Neural crest cell (in vitro differentiated cells): ENCODE measurements at places on chromosomes 16 and 17. TPM values are rescaled to one million over a fixed set of nuclear protein-coding genes. Genes with fewer than 3 reads are reported as not detected.

The CLCN7 gene
- 74.5 and 82.4 TPM in 2 replicates for total RNA-seq

The TEKT5 gene
- total RNA-seq: 0.25 and 0.68 TPM in 2 replicates

The BICDL2 gene
- not detected in 2 replicates for total RNA-seq

GRCh38 chr17:2366747-2367494 lies 29.6 kb downstream of the SGSM2 start:
- peak; percentile 32 for DNase-seq

GRCh38 chr17:61187038-61187437 lies 212.6 kb upstream of the TBX2 start:
- DNase-seq: no peak
